NCI-H1417 (cell line): ENCODE measurements at places on chromosomes 2 and 18.

DNA sequence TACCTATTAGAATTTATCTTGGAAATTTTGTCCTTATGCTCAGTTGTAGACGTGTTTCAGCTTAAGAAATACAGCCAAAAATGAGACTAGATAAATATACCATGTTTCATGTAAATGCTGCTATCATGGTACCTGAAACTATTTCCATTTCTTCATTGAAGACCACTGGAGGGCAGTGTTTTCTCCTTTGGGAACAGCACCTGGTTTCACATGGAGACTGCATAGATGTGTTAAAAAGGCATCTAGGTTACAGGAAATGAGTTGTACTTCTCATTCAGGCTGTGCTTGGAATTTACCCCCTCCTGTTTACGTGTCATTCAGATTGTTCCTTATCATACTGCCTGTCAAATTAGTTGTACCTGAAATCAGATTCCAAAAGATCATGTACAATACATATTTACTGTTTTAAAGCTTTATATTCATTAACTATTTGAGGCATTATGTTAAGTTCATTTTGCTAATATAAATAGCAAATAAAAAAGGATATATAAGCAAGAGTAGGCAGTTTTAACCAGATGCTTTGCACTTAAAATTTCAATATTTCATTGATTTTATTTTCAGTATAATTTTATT is 57.3 kb upstream of the PSMD14 start:
- DNase-seq, result peak; percentile 66

DNA sequence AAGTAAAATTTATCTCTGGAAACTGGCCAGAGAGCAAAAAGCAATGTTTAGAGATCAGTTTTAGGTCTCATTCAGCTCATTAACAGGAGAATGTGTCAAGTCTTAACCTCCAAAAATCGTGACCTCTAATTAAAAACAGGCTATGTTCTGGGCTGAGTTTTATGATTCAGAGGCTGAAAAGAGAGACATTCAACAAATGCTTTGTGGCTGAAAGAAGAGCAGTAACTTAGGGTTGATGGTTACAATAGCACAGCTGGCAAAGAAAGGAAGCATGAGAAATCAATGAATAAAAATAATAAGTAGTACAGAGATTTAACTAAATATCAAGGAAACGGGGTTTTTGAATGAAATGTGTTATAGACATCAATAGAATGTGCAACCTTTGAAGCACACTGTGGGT is 13.1 kb downstream of the TGIF1 start:
- no peak for DNase-seq

DNA sequence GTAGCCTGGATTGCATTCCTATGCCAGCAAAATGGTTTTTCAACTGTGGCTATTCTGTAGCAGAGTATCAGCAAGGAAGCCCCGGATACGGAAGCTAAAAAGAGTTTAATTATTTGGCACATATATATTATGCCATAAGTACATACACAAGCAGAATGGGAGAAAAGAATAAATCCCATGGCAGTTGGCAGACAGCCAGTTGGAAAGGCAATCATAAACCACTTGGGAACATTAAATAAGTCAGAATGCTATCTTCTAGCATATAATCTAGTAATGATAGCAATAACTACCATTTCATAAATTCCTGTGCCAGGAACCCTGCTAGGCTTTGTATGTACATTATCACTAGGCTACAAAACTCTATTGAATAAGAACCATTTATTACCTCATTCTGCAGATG is 26.0 kb downstream of the GALNT5 start:
- DNase-seq, result peak; percentile 11

- DNase-seq, result no peak
These were observed 102.9 kb downstream of the KLHL29 start for GRCh38 chr2:23487735-23488492.

DNA sequence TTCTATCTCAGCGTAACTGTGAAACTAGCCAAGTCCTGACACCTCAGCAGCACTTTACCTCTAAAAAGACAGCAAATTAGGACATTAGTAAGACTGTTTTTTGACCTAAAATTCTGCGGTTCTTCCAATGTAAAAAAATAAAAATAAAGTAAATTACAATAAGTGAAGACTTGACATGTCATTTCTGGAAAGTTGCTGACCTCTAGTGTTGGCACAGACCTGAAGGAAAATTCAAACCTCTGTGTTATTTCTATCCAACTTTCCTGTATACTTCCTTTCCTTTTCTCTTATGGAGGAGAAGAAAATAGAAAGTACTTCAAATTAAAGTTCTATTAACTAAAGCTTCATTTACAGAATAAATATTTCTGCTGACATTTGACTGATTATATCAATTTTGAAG is 110.6 kb downstream of the TMEM182 start:
- DNase-seq, result no peak

- DNase-seq, result no peak
These were observed 96.9 kb downstream of the TPO start for GRCh38 chr2:1510176-1510575.

- no peak for DNase-seq
These were observed 12.2 kb downstream of the ARPC2 start for GRCh38 chr2:218229239-218229638.

- no peak for DNase-seq
These were observed 339.7 kb downstream of the LNPK start for GRCh38 chr2:175662335-175662734.

DNA sequence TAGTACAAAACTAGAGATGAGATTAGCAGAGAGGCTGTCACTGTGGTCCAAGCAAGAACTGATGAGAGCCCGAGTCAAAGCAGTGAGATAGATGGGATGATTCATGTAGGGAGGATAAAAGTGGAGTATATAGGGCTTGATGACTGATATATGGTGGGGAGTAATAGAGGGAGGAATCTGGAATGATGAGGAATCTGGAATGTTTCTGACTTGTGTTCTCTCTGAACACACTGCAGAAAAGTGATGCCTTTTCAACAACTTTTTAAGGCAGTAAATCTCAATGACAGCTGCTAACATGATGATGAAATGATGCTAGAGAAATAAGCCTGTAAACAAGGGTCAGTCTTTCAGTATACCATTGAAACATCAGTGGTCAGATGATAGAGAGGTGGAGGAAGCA is 143.5 kb upstream of the SP5 start:
- DNase-seq, result no peak

GRCh38 chr2:137969418-137969765 is 5.1 kb downstream of the HNMT start:
- DNase-seq, result peak; percentile 65

- no peak for DNase-seq
These were observed 25.4 kb downstream of the PDCL3 start for GRCh38 chr2:100588071-100588786.

- DNase-seq, result no peak
These were observed 13.3 kb upstream of the PPP4R1 start for GRCh38 chr18:9627642-9628041.

DNA sequence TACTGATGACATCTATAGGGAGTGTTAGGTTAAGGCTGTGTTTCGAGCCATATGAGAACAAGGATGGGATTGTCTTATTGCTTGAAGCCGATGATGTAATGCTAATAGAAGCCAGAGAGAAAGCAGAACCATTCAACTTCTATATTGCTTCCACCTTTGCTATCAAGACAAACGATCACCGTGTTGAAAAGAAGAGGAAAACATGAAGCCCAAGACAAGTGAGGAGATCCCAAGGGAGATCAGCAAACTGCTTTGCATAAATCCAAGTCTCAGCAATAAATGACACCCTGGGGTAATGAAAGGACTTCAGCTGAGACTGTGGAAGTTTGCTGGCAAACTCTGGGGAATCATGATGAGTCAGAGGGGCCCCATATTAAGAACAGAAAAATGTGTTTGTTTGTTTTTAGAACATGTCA is 206.2 kb downstream of the NCKAP5 start:
- DNase-seq, result no peak

DNA sequence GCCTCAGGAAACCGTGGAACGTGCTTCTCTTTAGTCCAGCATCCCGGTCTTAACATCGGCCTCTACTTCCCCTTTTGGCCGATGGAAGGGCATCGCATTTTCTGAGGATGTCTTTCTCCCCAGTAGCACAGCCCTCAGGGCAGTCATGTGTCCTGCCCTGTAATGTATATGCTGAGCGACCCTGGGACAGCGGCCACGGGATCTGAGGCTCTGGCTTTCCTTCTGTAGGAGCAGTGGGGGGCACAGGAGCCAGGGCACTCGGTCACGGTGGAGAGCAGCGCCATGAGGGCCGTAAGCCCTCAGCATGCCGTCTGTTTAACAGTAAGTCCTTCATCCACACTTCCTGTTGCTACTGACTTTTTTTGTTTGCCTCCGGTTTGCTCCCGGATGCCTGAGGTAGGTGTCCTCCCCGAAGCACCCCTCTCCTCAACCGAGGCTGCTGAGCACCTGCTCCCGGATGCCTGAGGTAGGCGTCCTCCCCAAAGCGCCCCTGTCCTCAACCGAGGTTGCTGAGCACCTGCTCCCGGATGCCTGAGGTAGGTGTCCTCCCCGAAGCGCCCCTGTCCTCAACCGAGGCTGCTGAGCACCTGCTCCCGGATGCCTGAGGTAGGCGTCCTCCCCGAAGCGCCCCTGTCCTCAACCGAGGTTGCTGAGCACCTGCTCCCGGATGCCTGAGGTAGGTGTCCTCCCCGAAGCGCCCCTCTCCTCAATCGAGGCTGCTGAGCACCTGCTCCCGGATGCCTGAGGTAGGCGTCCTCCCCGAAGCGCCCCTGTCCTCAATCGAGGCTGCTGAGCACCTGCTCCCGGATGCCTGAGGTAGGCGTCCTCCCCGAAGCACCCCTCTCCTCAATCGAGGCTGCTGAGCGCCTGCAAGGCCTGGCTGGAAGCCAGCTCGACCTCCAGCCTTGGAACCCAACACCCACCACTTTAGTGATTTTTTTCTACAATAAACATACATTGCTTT is 169.3 kb downstream of the HDAC4 start:
- no peak for DNase-seq

DNA sequence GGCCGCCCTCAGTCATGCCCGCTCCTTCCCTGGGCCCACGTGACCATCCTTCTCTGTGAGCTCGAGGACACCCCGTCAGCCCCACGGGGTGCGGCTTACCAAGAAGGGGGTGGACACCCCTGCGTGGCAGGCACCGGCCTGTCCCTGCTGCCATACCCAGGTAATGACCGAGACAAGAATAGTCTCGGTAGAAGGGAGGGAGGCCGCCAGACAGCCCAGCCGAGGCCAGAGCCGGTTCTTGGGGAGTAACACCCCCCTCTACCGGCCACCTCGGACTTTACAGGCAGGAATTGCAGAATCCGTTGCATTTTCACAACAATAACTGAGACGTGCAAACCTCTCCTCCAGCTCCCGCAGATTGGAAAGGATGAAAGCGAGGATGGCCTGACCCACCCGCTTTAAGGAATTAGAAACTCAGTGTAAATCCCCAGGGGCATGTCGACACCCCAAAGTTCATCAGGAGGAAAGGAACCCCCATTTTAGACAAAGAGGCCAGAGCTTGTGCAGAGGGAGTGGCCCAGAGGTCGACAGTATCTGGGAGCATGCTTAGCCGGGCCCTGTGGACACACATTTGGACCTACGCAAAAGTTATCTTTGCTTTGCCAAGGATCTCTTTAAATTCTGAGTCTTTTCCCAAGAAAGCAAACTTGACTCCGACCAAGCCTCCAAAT is 60.1 kb upstream of the GLI2 start:
- peak; percentile 2 for DNase-seq

DNA sequence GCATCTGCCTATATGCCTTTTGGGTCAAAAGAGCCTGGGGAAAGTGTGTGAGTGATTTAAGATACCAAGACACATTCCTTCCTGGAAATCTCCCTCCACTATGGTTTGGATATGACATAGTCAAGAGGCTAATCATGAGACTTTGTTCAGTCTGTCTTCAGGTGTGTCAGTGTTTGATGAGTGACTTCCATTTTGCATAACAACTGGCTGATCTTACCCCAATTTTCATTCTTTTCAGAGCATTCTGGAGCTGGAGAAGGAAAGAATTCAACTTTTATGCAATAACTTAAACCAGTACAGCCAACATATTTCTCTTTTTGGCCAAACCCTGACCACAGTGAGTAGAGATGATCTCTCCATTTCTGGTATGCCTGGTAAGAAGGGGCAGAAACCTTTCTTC is 39.4 kb downstream of the SPC25 start:
- no peak for DNase-seq

DNA sequence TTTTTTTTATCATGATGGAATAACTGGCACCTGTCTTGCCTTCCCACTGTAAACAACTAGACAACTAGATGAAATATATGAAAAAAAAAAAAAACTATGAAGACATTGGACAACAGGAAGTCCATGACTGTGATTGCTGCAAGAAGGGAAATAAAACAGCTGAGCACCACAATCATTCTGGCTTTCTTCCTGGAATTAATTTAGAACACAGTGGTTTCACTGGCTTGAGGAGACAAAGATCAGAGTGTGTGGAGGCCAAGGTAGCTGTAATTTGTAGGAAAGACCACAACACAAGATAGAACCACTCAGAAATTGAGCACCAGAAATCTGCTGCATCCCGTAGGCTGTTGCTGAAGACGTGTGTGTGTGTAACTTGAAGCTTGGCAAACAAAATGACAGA is 121.1 kb upstream of the PID1 start:
- DNase-seq, result no peak

GRCh38 chr2:12097859-12098258 is 351.4 kb downstream of the LPIN1 start:
- DNase-seq, result no peak

- peak; percentile 37 for DNase-seq
These were observed 30.0 kb downstream of the ADCYAP1 start for GRCh38 chr18:934518-935133.

DNA sequence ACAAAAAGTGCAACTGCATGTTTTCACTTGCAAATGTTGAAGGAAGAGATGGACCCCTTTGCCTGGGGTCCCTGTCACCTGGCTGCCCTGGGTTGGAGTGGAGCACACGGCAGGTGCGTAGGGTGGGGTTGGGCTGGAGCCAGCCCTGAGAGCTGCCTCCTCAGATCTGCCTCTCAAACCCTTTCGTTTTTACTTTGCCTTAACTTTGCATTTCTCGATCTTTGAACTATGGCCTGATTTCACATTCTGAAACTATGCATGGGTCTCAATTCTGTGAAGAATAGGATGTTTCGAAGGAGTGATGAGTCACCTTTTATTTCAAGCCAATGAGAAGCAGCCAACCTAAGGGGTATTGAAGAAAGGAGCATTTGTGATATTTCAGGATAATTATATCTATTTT is 132.8 kb downstream of the ACOXL start:
- DNase-seq, result no peak

- DNase-seq, result no peak
These were observed 34.0 kb downstream of the LRRTM4 start for GRCh38 chr2:77488141-77488540.

GRCh38 chr18:78878335-78878734 is 101.3 kb upstream of the SALL3 start:
- DNase-seq, result no peak

- no peak for DNase-seq
These were observed 85.9 kb downstream of the ZNF407 start for GRCh38 chr18:74683573-74683972.

- no peak for DNase-seq
These were observed 50.2 kb downstream of the NFATC1 start for GRCh38 chr18:79445696-79446561.
